ENCODE measurements at places on chromosomes 2 and 18.

- DNase-seq = no peak
Measured at GRCh38 chr2:178811901-178812300, 4.7 kb upstream of the TTN start.

DNA sequence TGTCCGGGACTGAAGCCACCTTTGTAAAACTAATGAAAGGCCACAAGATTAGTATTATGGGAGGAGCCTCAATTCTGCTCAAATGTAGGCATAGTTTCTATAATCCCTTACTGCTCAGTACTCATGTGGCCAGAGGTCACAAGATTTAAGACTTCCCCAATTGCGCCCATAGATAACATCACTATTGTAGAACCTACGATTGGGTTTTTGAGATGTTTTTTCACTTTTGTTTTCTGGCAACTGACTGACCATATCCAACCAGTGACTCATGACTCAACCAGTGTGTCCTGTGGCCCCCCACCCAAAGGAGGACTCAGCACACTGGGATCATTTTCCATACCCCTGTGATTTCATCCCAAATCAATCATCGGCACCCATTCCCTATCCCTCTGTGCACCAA lies 15.2 kb upstream of the TSPYL6 start:
- DNase-seq = no peak

DNA sequence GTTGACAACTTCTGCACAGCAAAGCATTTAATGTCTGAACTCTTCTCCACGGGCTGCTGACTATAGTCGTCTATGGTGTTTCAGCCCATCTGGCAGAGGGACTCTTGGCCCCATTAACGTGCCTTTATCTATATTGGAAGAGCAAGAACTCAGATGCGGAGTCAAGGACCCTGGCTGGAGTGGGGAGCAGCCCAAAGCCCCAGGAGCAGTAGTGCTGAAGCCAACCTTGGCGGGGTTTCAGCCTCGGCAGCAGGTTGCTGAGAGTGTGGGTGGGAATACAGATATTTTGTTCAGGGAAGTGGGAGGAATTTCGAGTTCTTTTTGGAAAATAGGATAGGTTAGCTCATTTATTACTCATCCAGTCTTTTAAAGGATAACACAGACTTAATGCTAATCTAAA lies 34.2 kb downstream of the TMEM17 start:
- no peak for DNase-seq

GRCh38 chr2:121089166-121089510 lies 195.9 kb downstream of the TFCP2L1 start:
- no peak for DNase-seq

GRCh38 chr2:170493426-170494097 lies 221.6 kb upstream of the SP5 start:
- no peak for DNase-seq

DNA sequence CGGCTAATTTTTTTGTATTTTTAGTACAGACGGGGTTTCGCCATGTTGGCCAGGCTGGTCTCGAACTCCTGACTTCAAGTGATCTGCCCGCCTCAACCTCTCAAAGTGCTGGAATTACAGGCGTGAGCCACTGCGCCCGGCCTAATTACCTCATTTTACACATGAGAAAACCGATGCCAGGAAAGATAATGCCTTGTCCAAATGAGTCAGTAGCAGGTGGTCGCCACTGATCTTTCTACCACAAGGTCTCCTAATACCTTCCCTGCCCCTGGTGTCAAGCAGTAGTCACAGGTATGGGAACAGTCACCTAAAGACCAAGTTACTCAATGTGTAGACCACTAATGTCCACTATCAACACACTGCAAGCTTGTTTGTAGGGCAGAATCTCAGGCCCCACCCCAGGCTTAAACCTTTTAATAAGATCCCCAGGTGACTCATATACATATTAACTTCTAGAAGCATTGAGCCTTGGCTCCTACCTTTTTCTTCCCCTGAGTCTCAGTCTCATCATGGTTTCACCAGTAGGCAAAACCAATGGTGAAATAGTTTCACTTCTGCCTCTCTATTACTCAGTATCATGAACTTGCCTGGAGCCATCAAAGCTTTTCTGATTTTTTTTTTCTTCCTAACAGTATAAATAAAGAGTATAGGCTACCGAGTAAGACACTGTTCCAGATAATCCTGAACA lies 6.9 kb upstream of the EPB41L5 start:
- no peak for DNase-seq

All from left renal pelvis (tissue), 4 donors.